Glomerular endothelial cell (primary cell): ENCODE measurements at places on chromosomes 13 and 19.

DNA sequence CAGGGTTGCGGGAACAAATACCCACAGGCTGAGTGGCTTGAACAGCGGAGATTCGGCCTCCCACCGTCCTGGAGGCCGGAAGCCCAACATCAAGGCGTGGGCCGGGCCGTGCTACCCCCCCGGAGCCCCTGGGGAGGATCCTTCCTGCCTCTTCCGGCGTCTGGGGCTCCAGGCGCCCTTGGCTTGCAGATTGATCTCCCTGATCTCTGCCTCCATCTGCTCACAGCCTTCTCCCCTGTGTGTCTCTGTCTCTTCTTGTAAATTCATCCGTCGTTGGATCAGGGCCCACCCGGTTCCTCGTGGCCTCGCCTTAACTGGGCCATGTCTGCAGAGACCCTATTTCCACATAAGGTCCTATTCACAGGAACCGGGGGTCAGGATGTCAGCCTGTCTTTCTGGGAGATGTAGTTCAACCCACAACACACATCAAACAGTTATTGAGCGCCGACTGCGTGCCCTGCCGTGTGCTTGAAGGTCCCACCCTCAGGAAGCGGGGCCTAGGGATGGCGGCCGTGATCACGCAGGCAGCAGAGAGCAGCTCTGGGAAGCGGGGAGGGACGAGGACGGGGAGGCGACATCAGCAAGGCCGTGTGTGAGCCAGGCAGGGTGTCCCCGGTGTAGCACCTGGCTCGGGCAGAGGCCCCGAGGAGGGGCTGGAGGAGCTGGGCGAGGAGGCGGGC is 21.3 kb downstream of the HCN2 start:
- DNase-seq: no peak

- no peak for DNase-seq
Measured at GRCh38 chr19:55321466-55322137, 3.5 kb downstream of the TMEM150B start.

DNA sequence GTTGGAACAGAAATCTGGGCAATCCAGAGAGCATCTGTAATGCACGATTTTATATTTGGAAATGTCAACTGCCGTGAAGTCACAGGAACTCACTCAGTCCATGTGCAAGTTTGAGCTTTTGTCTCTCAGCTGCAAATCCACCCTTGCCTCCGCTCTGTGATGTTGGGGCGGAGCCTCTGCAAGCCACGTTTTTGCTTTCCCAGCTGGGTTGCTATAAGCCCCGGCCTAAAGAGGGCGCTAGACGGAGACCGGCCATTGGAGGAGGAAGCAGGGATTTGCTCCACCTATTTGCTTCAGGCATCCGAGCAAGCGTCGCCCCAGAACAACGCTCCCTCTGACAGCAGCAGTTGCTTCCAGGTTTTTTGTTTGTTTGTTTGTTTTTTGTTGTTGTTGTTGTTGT is 56.2 kb downstream of the TRPM4 start:
- no peak for DNase-seq

DNA sequence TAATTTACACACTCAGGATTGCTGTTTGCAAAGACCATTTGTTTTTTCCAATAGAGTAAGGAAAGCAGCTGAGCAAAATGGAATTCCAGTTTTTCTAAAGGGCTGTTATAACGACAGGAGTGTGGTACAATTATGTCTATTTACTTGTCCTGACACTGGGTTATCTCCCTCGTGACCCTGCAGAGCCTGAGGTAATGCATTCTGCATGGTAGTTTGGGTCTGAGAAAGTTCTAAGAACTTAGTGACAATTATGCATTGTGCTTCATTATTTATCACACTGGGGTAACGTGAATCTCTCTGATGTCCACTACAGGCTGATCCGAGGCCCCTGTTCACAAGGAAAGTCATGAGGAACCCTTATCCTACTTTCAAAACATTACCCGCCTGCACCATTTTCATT is 50.7 kb upstream of the EDNRB start:
- no peak for DNase-seq

- no peak for DNase-seq
Measured at GRCh38 chr13:92719868-92720267, 506.7 kb upstream of the GPC6 start.

DNA sequence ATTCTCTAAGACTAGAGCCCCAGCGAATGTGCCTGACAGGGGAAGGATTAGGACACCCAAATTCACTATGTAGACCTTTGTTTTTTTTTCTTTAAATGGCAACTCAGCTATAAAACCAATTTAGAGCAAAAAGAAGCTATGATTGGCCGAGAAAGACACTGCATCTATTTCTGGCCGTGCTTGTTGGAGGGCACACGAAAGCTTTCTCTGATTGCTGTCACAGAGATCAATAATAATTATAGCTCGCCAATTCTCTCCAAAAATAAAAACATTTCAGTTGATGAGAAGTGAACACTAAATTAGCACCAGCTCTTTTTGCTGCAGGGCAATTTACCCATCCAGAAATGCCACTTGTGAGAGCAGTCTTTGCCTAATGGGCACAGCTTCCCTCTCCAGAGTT is 31.2 kb downstream of the CBY2 start:
- DNase-seq: no peak
